ENCODE measurements at places on chromosomes 2 and 18. TPM values are rescaled to one million over a fixed set of nuclear protein-coding genes. Genes with fewer than 3 reads are reported as not detected.

BUB1 gene
- 5.8 TPM for total RNA-seq

CD8B2 gene
- not detected for total RNA-seq

PSMA8 gene
- total RNA-seq: not detected

NT5DC4 gene
- total RNA-seq: not detected

HJURP gene
- 6.3 TPM for total RNA-seq

RGPD4 gene
- total RNA-seq: not detected

SEPTIN10 gene
- total RNA-seq: 72.3 TPM

SULT1C4 gene
- not detected for total RNA-seq

HRH4 gene
- total RNA-seq: not detected

CLEC4F gene
- not detected for total RNA-seq

CHRNG gene
- total RNA-seq: not detected

PLA2R1 gene
- total RNA-seq: 12.5 TPM

BMP10 gene
- not detected for total RNA-seq

SERPINB10 gene
- not detected for total RNA-seq

CCDC178 gene
- not detected for total RNA-seq

UGT1A7 gene
- not detected for total RNA-seq

AP1S3 gene
- total RNA-seq: 2.0 TPM

RGPD3 gene
- total RNA-seq: 0.90 TPM

CCBE1 gene
- 30.1 TPM for total RNA-seq

CNDP1 gene
- not detected for total RNA-seq

ARHGAP15 gene
- total RNA-seq: not detected

ITGAV gene
- total RNA-seq: 244 TPM

C2orf81 gene
- total RNA-seq: 0.49 TPM

SPDYA gene
- total RNA-seq: 0.36 TPM

TLX2 gene
- total RNA-seq: not detected

DHRS9 gene
- total RNA-seq: 29.2 TPM

OBSL1 gene
- 63.2 TPM for total RNA-seq

DLX2 gene
- total RNA-seq: 0.16 TPM

DTNA gene
- 2.4 TPM for total RNA-seq

LINC00305 gene
- not detected for total RNA-seq

LIMS4 gene
- total RNA-seq: 15.1 TPM

DNAJC5G gene
- not detected for total RNA-seq

RNASEH1 gene
- 28.2 TPM for total RNA-seq

FAM237A gene
- total RNA-seq: not detected

RFX8 gene
- total RNA-seq: 1.8 TPM

BCL2 gene
- 1.9 TPM for total RNA-seq

DSC1 gene
- not detected for total RNA-seq

FBXO36 gene
- 1.8 TPM for total RNA-seq

SMPD4 gene
- total RNA-seq: 32.7 TPM

RGPD8 gene
- total RNA-seq: 3.6 TPM

TEKT4 gene
- not detected for total RNA-seq

CYP26B1 gene
- 11.3 TPM for total RNA-seq

TUBA4B gene
- not detected for total RNA-seq

IL1RL2 gene
- total RNA-seq: 1.4 TPM

AKAIN1 gene
- total RNA-seq: not detected

DSG4 gene
- not detected for total RNA-seq

SPATA3 gene
- not detected for total RNA-seq

GCG gene
- not detected for total RNA-seq

TRIM54 gene
- not detected for total RNA-seq

PLCL1 gene
- total RNA-seq: 21.2 TPM

OTOS gene
- total RNA-seq: not detected

TTC31 gene
- total RNA-seq: 20.0 TPM

DNAH7 gene
- 1.8 TPM for total RNA-seq

CNDP2 gene
- 66.6 TPM for total RNA-seq

TBR1 gene
- not detected for total RNA-seq

ZNF519 gene
- under 0.01 TPM for total RNA-seq

SIGLEC15 gene
- not detected for total RNA-seq

MOCOS gene
- total RNA-seq: 1.1 TPM
